ENCODE measurements at places on chromosomes 5 and 9.
A peak's percentile ranks its signal among the peaks of the same experiment; 100 is the strongest.

- peak; percentile 16 for DNase-seq
These were observed 470 bp downstream of the BAG1 start for GRCh38 chr9:33264003-33264472.

- DNase-seq, result no peak
These were observed 448.6 kb downstream of the PLK2 start for GRCh38 chr5:58011301-58011700.

- DNase-seq, result no peak
These were observed 27.0 kb downstream of the UTP15 start for GRCh38 chr5:73592551-73592950.

- DNase-seq, result no peak
These were observed 37.4 kb downstream of the CCDC125 start for GRCh38 chr5:69295088-69295754.

DNA sequence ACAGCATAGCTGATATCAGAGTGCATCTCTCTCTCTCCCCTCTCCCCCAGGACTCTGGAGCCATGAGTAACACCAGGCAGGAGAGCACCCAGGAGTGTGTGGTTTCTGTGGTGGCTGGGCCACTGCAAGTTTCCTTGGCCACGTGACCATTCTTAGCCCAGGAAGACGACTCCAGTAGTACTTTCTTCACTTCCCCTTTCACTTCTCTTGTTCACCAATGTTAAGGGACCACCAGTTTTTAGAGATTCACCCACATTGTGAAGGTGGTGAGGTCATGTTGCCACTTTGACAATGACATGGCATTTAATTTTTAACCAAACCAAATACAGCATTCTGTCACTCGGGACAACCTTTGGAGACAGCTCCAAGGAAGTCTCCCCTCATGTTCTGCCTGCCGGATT, 17.9 kb upstream of the DAPK1 start:
- DNase-seq, result no peak

- no peak for DNase-seq
These were observed 36.4 kb upstream of the RAPGEF6 start for GRCh38 chr5:131671409-131671808.

DNA sequence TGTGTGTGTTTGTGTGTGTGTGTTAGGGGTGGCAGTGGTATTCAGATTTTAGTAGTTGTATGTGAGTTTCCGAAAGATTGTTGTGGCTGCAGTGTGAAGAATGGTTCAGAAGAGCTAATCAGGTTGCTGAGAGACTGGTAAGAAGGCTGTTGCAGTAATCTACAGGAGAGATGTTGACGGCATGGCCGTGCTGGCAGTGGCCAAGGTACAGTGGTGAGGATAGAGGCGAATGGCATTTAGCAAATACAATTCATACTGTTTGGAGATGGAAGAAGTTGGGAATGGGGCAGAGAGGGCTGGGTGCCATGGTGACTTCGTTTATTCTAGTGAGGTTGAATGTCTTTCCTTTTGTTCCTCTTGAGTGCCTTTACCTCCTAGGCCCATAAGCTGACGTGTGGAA, 77.5 kb upstream of the SPATA31D4 start:
- DNase-seq, result no peak

DNA sequence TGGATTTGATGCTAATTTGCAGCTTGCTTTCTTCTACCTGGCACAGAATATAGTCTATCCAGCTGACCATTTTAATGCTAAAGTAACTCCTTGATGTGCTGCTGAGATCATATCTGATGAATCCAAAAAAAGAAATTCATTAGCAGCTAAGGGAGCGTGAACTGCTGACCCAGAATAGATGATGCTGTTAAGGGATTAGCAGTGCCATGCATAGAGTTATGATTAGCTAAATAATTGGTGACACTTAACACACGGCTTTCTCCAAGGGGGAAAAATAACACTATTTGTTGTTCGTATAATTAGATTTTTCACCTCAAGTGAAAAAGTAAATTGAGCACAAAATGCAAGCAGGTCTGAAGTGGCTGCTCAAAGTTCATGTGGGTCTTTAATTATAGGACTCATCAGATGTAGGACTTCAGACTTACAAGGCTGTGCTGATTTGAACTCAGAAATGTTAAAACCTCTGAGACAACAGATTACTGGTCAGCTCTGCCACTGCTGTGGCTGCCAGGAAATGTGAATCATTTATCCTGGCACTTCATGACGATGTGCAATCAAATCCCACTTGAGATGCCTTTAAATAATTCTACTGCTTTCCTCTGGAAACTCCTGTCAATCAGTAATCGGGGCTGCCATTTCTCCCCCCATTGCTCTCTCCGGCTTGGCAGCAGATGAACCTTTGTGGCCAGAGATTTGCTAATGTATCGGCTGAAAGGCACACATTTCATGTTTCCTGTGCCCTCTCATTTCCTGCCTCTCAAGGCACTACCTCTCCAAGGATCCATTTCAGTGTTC, 291.6 kb upstream of the C9orf72 start:
- DNase-seq, result no peak

- no peak for DNase-seq
These were observed 45.0 kb upstream of the PRSS3 start for GRCh38 chr9:33750307-33750838.

GRCh38 chr9:138112791-138113600, 235.4 kb downstream of the CACNA1B start:
- DNase-seq, result no peak

- DNase-seq, result no peak
These were observed 133.5 kb upstream of the RAPGEF1 start for GRCh38 chr9:131873335-131873734.

DNA sequence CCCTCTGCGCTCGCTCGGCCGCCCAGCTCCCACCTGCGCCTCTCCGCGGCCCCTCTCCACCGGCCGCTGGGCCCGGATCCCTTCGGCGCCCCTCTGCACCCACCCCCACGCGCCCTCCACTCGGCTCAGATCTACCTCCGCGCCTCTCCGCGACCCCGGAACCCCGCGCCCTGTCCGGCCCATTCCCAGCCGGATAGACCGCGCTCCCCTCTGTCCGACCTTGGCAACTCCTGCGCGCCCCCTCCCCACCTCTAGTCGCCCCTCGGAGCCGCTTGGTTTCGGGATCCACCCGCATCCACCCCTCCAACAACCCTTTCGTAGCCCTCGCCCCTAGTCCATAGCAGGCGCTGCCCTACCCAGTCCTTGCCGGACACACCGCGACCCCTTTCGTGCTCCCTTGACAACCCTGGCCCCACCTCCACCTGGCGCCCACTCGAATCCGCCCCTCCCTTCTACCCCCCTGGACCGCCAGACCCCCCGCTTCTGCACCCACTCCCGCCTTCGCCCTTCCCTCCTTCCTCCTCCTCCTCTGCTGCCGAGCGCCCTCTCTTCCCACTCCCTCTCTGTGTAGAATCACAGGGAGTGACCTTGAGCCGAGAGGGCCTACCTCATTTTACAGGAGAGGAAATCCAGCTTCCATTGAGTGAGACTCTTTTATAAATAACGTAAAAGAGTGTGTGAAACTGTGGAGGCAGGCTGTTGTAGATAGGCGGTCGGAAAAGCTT, 525 bp upstream of the AK3 start:
- DNase-seq, result no peak

GRCh38 chr9:11275158-11275695, 662.4 kb upstream of the PTPRD start:
- no peak for DNase-seq

GRCh38 chr5:102628441-102629175, 126.5 kb upstream of the PAM start:
- no peak for DNase-seq

DNA sequence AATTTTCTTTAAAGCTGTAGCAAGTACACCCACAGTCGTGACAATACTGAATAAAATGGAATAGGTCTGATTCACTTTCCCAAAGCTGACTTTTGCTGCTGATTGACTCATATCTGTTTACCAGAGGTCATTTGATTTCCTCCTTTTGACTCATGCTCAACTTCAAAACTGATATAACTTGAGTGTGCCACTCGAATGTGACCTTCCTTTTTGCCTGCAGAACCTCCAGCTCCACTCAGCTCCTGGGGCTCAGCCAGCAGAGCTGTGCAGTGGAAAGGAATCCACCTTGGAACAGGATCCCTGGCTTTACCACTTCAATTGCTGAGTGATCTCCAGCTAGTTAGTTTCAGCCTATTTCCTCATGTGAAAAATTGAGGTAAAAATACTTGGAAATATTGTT, 84.1 kb downstream of the FEM1C start:
- DNase-seq, result no peak

GRCh38 chr5:57595523-57595991, 112.9 kb upstream of the ACTBL2 start:
- no peak for DNase-seq

DNA sequence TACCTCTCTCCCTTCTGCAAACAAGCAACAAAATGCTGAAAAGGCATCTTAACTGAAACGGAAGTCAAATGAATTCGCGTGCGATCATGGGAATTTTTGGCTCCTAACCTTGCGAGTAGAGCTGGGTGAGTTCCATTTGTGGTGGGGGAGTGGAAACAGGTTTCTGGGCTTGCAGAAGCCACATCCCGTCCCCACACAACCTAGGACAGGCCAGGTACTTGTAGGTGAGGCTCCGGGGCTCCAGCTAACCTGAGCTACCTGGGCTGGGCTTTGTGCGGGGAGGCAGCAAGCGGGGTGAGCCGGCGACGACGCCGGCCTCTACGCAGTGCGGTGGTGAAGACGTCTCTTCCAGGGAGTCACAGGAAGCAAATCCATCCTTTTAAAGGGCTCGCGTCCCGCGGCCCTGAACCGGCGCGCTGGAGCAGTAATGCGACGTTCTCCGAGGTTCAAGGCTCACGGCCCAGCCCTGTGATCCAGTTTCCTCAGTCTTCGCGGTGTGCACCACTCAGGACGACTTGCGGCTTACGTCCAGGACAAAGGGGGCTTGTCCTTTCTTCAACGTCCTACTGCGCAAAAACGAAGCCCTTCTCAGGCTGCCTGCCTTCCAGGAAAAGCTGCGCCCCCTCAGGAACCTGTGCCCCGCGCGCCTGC, 567 bp upstream of the SPIN1 start:
- peak; percentile 34 for DNase-seq

Measured in T-helper 17 cell (primary cell).